ENCODE measurements at places on chromosomes 13 and 19.

DNA sequence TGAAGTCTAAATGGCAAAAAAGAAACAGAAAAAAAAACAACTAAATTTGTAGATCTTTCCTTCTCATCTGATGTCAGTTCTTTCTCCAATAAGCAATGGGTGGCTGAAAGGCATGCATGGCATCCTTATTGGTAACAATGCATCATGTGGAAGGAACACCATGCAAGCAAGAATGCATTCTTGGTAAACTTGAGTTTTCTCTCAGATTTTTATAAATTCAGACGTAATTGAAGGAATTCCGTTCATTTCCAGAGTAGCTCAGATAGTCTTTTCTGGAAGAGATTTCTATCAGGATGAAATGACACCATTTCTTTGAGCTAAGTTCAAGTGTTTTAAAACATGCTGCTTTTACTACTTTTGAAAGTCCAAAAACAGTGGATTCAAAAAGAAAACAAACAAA lies 373.0 kb downstream of the COG6 start:
- DNase-seq, result no peak

- DNase-seq, result no peak
Measured at GRCh38 chr19:31372246-31372781, 23.1 kb upstream of the TSHZ3 start.

DNA sequence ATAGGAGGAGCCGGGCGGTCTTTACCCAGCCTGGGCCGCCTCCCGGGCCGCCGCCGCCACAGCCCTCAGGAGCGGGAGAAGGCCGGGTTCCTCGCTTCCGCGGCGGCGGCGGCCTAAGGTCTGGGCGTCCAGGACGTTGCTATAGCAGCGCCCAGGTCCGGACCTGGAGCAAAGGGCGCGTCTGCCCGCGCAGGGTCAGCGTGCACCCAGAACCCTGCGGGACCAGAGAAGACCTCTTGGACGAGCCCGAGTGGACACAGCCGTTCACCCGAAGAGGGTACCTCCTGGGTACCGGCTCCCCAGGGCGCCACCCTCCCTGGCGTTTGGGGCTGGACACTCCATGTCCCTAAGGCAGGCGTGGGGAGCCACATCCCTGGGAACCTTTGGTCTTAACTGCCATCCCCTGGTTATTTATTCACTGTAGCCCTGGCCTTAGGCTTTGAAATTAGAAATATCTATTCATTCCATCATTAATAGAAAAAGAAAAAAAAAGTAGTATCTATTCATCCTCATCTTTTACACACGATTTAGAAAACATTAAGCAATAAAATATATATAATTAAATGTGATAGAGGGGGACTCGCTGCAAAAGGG lies 2.4 kb downstream of the DZIP1 start:
- DNase-seq, result no peak

DNA sequence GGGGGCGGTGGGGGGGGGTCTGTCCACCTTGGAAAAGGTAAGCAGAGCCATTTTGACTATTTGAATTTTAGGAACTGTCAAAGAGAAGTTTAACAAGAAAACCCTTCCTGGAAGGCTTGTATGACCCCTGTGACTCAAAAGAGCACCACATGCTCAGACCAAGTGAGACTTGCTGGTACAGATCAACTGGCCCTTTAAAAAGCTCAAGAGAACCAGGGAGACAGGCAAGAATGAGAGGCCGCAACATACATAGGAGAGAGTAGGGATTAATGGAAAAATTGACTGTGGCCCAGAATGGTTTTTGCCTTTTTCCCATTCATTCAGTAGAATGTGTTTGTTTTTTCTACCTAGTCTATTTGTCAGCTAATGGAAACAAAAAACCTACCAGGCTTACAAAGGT lies 26.2 kb upstream of the ATP8A2 start:
- DNase-seq, result no peak

GRCh38 chr13:98044301-98044700 lies 90.8 kb downstream of the IPO5 start:
- DNase-seq, result no peak

DNA sequence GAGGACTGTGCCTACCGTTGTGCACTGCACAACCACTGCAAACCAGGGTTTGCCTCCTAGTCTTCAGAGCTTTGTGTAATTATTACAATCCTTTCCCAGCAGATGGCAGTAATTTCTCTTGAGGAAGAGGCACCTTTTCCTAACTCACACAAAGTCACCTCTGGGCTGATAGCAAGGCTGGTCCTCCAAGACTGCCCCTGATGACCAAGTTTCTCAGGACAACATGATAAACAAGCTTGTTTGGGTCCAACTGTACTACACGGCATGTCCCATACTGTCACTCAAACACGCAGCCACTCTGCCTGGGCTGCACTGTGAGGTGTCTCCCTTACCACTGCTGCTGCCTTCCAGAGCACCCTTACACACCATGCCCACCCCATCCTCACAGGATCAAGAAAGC lies 39.3 kb downstream of the RFXAP start:
- DNase-seq, result no peak

- no peak for DNase-seq
Measured at GRCh38 chr13:68234274-68234673, 1004.1 kb upstream of the PCDH9 start.

- no peak for DNase-seq
Measured at GRCh38 chr19:1266129-1266915, 2.8 kb upstream of the CIRBP start.

GRCh38 chr19:2942928-2943640 lies 1.7 kb downstream of the ZNF77 start:
- DNase-seq, result no peak

- peak; percentile 13 for DNase-seq
Measured at GRCh38 chr19:18895038-18895823, 727 bp downstream of the CERS1 start.

DNA sequence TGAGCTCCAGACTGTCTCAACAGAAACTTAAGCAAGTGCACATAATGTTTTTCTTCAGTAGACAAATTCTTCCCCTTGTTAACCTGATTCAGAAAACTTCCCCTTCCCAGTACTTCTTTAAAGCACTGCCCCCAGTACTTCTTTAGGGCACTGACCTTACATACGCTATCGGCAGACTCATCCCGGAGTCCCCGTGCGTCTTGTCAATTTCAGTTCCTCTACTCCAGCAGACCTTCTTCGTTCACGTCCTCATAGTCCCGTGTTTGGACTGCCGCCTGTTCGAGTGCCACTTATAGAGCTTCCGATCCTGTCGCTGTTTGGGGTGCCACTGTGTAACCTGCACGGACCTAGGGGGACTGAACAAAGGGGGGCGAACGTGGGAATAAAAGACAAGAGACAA lies 29.0 kb downstream of the ZNF627 start:
- no peak for DNase-seq

DNA sequence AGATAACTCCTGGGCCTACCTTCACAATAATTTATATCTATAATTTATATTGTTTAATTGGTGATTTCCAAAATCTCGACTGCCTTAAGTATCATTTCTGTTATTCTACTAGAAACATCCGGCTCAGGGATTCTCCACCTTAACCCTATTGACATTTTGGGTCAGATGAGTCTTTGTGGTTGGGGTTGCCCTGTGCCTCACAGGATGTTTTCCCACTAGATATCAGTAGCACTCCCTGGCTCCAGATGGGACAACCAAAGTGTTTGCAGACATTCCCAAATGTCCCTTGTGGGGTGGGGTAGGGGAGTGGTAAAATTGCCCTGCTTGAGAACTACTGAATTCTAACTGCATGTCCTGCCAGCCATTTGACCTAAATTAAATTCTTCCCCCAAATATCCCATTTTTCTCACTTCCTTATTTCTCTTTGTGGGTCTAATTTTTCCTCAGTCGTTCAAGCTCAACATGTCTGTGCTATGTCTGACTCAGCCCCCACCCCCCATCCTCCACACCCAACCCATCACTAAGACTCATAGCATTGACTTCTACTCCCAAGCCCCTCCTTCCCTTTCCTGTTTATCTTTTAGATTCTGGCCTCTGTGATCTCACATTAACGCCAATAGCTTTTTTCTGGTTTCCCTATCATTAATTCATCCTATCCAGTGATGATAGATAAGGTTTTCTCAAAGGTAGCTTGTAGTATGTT lies 545.1 kb downstream of the EFNB2 start:
- DNase-seq, result no peak

DNA sequence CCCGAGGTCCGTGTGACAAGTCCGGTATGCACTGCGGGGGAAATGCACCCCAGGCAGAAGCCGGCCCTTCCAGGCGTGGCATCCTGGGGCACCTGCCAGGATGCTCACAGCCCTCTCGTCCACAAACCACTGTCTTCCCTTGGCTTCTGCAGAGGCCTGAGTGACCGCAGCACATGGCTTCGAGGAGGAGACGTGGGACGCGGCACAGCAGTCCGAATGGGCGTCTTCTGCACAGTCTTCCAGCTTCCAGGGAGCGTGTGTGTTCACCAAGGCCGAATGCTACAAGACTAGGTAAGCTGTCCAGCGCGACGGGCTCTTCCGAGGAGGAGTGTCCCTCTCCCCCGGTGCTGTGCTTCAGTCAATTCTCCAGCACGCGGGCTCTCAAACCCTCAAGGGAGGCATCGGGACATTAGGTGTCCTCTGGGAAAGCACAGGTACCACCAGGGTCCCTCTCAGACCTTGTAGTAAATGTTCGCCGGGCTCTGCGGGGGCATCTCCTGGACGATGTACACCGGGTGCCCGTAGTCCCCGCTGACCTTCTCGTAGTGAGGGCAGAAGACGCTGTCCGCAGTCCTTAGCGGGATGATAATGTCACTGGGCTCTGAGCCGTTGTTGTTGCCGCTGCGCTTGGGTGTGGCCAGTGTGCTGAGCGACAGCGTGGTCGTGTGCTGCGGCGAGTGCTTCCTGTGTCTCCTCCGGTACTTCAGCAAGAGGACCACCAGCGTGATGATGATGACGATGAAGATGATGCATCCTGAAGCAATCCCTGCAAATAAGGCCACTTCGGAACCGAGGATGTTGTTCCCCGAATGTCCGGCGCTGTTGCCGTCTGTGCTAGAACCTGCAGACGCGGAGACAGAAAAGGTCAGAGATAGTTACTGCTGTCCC lies 42.6 kb downstream of the EFNB2 start:
- no peak for DNase-seq

GRCh38 chr19:36032251-36033104 lies at the start of gene CLIP3:
Gene CLIP3, minus strand, starts transcription at chr19:36032873. Its CDS starts 516 bp downstream, at chr19:36032357.
- peak; percentile 35 for DNase-seq

- DNase-seq, result no peak
Measured at GRCh38 chr19:27776524-27776923, 1436.4 kb downstream of the UQCRFS1 start.

- no peak for DNase-seq
Measured at GRCh38 chr13:26548205-26548765, 9.2 kb upstream of the WASF3 start.

DNA sequence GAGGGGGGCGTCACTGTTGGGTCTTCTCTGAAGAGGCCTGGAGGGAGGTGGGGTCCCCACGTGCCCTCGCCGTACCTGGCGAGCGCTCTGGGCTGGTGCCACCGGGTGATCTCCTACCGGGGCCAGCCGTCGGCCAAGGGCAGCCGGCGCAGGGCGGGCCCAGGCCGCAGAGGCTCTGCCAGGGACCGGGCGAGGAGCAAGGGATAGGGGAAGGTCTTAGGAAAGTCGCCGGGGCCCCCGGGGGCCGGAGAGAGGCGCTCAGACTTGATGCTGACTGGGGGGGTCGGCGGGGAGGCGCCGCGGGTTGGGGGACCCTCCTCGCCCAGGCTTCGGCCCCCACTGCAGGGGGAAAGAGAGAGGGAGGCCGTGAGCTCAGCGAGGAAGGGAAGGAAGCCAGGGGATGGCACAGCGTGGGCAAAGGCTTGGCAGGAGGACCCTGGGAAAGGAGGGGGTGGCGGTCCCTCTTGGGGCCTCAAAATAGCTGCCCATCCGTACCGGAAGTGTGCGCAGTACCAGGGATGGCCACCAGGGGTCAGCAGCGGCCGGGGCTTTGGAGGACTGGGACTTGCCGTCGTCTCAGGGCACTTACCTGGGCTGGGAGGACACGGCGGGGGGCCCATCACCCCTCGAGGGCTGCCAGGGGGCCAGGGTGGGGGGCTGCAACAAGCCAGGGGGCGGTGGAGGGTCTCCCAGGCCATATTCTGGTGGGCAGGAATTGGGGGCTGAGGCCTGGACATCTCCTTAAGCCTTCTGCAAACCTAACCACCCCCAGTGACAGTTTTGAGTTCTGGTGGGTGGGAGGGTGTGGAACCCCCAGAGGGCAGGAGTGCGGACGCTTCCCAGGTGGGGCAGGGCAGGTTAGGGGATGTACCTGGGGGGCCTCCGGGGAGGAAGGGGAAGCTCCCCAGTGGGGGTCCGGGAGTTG lies 7.7 kb upstream of the TMEM161A start:
- DNase-seq, result peak; percentile 7

GRCh38 chr13:90281709-90282108 lies 1065.8 kb upstream of the MIR17HG start:
- no peak for DNase-seq

DNA sequence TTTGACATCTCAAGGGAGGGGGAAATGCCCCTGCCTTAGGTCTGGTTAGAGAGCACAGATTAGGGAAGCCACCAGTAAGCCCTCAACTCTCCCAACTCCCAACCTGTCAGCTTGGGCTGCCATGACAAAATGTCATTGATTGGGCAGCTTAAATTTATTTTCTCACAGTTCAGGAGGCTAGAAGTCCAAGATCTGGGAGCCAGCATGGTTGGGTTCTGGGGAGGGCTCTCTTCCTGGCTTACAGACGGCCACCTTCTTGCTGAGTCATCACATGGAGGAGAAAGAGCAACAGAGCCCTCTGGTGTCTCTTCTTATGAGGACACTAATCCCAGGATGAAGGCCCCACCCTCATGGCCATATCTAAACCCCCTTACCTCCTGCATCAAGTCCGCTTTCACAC lies 24.2 kb downstream of the C19orf12 start:
- DNase-seq, result no peak

- DNase-seq, result no peak
Measured at GRCh38 chr13:28819735-28820098, 422 bp upstream of the MTUS2 start.

GRCh38 chr13:72204291-72204690 lies 337.3 kb upstream of the DACH1 start:
- no peak for DNase-seq

- DNase-seq, result no peak
Measured at GRCh38 chr19:4816202-4816949, 15.1 kb downstream of the TICAM1 start.

- DNase-seq, result peak; percentile 85
Measured at GRCh38 chr19:11530432-11530831, 1.5 kb upstream of the ECSIT start.

DNA sequence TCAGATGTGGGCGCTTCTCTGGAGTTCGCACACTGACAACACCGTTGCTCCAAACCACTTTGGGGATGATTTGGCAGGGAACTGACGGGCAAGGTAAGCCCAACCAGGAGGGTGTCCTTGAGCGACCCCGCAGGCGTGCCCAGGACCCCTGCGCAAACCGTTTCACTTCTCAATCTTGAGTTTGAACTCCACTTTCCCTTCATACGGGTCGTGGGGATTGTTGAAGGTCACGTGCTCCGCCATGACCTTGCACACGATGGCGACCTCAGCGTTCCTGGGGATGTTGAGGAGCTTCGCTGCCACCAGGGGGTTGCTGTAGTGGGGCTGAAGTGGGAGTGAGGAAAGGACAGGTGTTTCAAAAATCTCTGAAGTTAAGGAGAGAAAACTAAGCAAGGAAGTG lies 8.8 kb downstream of the ATP4B start:
- DNase-seq, result no peak

GRCh38 chr19:56905631-56906150 lies 65.2 kb upstream of the PEG3 start:
- DNase-seq, result no peak

GRCh38 chr19:30428844-30429243 lies 56.7 kb downstream of the ZNF536 start:
- DNase-seq, result no peak

- no peak for DNase-seq
Measured at GRCh38 chr13:105538346-105538745, 997.1 kb downstream of the EFNB2 start.

Data from cerebellar nuclear complex (tissue), 1 donor.